Hematopoietic multipotent progenitor cell treated with erythropoietin and hydrocortisone succinate and interleukin-3 and kit ligand, for 8 days (in vitro differentiated cells): ENCODE measurements at places on chromosomes 5 and 9.
A peak's percentile ranks its signal among the peaks of the same experiment; 100 is the strongest.

- DNase-seq: no peak
Measured at GRCh38 chr9:16442622-16443021, 427.8 kb downstream of the BNC2 start.

DNA sequence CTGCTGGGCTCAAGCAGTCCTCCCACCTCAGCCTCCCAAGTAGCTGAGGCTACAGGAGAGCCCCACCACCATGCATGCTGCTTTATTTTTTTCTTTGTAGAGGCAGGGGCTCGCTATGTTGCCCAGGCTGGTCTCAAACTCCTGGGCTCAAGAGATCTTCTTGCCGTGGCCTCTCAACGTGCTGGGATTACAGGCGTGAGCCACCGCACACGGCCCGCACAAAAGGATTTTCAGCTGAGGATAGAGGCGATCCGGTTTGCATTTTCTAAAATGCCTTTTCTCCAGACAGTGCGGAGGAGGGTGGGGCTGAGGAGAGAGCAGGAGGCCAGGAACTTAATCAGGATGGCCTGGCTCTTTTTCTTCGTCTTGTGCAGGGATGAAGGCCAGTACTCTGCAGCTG, 6.9 kb downstream of the HRH2 start:
- DNase-seq: no peak

DNA sequence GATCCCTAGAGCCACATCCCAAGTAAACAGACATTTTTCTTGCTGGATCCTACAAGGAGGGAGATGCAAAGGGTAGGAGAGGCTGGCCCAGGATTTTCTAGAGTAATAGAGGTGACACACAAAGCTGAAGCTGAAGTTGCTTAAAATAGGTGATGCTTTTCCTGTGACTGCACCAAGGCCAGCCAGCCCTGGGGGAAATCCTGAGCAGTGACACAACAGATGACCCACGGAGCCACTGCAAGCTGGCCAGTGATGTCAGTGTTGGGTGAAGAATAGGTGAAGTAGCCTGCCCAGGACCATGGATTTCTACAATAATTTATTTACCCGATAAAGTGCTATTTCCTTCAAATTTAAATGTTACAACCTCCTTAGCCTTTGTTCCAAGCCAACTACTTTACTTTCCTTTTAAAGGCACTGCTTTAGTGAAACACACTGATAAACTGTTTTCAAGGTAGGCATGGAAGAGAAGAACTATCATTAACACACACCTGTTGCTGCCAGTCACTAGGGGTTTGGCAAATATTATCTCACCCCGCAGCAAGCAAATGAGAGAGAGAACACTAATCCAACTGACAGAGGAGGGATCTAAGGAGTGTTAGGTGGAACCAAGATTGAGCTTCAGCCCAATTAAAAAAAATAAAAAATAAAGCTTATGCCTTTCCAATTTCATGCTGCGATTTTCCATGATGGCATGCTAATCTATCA, 123.5 kb downstream of the CTNND2 start:
- no peak for DNase-seq

DNA sequence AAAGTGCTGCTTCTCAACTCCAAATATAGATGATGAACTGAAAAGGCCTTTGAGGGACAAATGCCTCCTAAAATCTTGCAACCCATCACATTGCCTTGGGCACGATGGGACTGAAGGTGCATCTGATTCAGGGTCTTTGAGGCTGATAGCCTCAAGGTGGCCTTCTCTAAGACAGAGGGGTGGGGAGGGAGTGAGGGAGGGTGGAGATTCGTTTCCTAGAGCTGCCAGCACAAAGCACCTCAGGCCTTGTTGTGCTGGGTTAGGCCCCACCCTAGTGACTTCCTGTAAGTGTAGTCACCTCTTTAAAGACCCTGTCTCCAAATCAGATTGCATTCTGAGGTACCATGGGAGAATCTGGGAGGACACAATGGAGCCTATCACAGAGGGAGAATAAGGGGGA, 57.1 kb downstream of the BARX1 start:
- DNase-seq: no peak

DNA sequence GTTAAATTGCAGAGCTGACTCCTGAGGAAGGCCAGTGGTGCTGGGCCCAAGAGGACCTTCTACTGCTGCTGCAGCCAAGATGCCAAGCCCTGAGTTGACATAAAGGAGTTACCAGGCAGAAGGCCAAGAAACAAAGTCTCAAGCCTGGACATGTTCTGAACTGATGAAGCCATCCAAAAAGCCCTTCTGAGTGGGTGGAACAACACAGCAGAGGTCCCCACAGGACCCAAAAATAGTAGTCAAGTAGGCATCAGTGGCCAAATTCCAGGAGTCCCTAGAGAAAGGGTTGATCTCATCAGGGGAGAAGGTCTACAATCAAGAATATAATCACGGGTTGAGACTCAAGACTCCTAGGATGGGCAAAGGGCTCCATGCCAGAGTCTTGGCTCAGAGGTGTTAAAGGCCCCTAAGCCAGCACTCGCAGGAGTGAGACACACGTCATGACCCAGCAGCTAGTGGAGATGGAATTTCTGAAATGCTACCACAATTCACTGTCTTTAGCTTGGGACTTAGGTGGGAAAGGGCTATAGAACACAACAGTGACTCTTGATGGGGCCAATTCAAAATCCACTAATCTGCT, 119.7 kb downstream of the FANCC start:
- DNase-seq: peak; percentile 17

DNA sequence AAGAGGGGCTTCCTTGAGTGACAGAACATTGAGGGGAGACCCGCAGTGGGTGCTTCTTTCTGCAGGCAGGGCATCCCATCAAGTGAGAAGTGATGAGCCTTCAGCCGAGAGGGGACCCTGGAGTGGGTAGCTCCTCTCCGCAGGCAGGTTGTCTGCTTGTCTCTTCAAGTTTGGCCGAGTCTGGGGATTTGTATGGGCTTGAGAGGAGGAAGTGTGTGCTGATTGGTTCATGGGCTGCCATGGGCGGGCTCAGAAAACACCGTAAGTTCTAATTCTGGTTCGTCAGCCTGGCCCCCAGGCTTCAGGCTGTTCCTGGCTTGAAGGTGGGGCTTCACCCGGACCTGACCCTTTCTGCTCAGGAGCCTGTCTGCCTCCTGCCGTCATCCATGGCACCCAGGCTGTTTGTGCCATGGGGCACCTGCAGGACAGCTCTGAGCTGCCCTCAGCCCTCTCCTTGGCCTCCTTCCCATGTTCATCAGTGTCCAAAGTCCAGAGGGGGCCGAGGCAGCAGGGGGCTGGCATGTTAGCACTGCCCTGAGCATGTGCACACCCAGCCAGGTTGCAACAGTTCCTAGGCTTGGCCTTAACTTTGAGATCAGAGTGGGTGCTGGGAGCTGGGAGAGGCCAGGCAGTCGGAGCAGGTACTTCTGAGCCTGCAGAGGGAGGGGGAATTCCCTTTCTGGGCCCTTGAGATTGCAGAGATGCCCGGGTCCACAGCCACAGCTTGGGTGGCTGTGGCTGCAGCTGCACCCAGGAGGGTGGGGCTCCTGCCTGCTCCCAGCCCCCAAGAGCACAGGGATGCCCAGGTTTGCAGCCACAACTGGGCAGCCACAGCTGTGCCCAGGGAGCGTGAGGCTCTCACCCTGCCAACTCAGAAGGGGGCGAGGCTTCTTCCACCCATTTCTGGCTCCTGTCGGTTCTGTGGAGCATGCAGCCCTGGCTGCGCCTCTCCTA, 13.5 kb upstream of the DHFR start:
- DNase-seq: no peak

DNA sequence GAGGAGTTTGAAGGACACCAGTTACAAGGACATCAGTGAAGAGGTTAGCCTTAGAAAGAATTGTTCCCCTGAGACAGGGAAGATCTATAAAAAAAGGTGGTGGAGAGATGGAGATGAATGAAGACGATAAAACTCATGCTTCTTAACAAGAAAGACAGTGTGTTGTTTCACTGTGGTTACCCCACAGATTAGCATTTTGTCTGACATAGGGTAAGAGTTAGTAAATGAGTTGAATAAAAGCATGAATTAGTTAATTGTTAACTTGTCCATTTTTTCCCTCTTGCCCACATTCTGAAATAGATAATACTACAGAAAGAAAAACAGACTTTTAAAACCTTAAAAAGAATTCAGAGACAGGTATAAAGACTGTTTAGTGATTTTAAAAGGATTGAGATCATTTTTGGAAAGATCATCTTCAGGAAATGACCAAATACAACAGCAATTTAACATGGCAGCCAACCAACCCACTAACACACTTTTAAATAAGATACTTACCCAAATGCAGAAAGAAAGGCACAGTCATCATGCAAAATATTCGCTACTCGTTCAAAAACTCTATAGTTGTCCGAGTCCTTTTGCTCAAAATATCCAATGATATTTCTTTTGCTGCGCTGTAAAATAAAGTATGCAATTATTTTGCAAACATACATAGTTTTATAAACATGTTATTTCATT, 78.5 kb downstream of the ERP44 start:
- no peak for DNase-seq

- DNase-seq: no peak
Measured at GRCh38 chr9:94178927-94179326, 80.2 kb upstream of the ZNF169 start.

DNA sequence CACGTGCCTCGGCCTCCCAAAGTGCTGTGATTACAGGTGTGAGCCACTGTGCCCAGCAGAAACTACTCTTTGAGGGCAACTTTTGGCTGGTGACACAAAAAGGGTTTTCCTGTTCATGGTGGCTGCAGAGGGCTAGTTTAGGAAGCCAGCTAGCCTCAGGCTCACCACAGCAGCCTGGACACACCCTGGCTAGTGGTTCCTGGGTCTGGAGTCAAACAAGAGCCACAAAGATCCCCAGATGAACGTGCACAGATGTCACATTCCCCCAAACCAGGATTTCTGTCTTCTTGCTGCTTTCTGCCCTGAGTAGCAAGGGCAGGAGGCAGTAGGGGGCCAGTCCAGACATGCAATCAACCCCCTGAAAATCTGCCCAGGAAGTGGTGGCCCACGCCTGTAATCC, 6.8 kb downstream of the HBEGF start:
- no peak for DNase-seq

- DNase-seq: no peak
Measured at GRCh38 chr5:67341478-67341877, 144.9 kb upstream of the CD180 start.

- DNase-seq: no peak
Measured at GRCh38 chr9:79705704-79706103, 133.9 kb downstream of the TLE4 start.

DNA sequence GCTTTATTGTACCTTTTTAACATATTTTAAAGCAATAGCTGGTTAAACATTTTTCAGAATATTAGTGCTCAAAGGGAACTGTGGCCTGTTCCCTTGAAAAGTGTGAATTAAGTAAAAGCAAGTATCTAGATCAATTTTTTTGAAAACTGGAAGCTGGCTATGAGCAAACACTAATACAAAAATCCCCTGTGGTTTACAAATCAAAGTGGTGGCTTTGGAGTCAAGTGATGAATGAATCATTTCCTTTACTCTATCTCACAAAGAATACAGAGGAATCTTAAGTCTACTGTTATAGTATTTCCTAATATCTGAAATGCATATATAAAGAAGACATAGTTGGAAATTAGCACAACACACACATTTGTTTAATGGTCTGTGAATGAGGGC, 212.4 kb upstream of the C9orf72 start:
- DNase-seq: no peak

GRCh38 chr5:157593052-157593757, 17.6 kb upstream of the ADAM19 start:
- no peak for DNase-seq

DNA sequence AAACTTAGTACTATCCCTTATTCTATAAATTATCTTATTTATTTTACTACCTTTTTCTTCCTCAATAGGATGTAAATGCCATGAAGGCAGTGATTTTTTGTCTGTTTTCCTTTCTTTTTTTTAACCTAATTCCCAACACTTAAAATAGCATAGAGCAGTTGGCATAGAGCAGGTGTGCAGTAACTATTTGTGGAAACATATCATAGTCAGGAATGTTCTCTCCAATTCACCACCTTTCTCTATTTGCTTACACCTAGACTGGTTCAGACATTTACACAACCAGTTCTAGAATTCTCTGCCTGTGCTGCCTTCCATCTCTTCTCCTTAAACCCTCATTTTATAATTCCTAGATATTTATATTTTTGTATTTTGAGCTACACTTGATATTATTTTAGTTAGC, 49.6 kb downstream of the IL31RA start:
- DNase-seq: no peak

GRCh38 chr5:109192555-109193281, 217.1 kb downstream of the PJA2 start:
- no peak for DNase-seq

GRCh38 chr9:130306823-130307666, 41.5 kb downstream of the HMCN2 start:
- no peak for DNase-seq

- peak; percentile 83 for DNase-seq
Measured at GRCh38 chr5:170338933-170339779, 41.6 kb upstream of the LCP2 start.

DNA sequence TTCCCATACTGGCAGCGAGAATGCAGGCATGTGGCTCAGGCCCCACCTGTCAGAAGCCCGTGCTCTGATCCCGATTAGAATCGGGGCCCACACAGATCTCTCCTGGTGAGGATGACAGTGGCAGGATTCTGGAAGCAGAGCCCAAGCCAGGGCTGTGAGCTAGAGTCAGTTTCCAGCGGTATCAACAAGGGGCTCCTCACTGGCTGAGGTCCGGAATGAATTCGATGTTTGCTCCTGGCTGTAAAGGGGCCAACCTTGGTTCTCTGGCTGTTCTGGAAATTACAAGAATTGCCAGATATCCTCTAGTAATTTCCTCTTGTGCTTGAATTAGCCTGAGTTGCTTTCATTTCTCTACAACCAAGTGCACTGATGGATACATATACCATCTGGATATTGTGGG, 129.1 kb upstream of the SPRY4 start:
- DNase-seq: no peak

GRCh38 chr5:134479839-134480238, 45.6 kb upstream of the JADE2 start:
- DNase-seq: no peak

DNA sequence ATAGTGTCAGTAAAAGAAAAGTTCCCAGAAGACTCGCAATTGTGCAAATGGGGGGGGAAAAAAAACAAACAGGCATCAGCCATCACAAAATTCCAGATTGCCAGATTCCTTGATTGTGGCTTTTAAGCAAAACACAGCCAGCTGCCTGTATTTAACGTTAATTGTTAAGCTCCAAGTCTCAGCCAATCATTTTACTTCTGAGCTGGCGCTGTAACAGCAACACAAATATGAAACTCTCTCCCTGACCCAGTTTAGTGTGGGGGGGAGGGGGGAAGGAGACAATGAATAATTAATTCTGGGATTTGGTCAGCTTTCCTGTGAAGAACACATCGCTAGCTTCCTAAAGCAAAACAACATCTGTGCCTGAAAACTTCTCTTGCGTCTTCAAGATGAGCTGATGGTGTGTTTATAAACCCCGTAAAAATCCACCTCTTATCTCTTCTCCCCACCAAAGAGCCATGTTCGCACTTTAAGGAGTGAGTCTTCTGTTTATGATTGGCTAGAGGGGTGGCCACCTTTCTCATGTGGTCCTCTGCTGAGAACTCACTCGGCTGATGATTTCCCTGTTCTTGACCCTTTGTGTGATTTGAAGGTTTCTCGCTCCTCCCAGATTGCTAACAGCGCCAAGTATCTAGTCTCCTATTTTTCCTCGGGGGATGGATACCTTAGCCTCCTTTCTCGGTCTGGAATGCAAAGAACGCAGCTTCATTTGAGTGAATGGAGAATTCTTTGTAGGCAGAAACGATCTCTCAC, 160.2 kb upstream of the DAPK1 start:
- peak; percentile 27 for DNase-seq

- DNase-seq: no peak
Measured at GRCh38 chr5:157710882-157711281, 20.3 kb upstream of the THG1L start.

- peak; percentile 38 for DNase-seq
Measured at GRCh38 chr5:131773805-131774204, 23.0 kb downstream of the FNIP1 start.
